Lung microvascular endothelial cell (primary cell): ENCODE measurements at places on chromosomes 2 and 18. TPM values are rescaled to one million over a fixed set of nuclear protein-coding genes. Genes with fewer than 3 reads are reported as not detected.
A peak's percentile ranks its signal among the peaks of the same experiment; 100 is the strongest.

NUP35 gene
- 9.5 and 9.6 TPM in 2 replicates for total RNA-seq

PLEK gene
- under 0.01 TPM in 2 replicates for total RNA-seq

DNA sequence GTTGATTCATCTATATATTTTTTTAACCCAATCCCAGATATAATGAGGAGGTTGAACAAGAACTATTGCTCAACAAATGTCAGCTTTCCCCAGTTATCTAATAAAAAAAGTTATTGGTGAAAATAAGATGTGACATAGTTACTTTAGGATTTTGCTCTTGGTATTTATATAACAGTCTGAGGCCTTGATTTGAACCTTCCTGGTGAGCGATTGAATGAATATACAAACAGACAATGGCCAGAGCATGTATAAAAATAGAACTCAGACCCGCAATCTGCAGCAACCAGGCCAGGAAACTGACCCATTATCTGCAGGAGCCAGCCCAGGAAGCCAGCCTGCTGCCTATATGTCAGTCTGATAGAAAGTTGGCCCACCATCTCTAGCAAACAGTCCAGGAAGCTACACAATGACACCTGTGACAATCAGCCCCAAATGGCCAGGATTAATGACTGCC is 81.6 kb downstream of the HS6ST1 start:
- peak; percentile 69 for DNase-seq

- DNase-seq, result no peak
These were observed 219.5 kb downstream of the PTPRM start for GRCh38 chr18:7786569-7786968.

DNA sequence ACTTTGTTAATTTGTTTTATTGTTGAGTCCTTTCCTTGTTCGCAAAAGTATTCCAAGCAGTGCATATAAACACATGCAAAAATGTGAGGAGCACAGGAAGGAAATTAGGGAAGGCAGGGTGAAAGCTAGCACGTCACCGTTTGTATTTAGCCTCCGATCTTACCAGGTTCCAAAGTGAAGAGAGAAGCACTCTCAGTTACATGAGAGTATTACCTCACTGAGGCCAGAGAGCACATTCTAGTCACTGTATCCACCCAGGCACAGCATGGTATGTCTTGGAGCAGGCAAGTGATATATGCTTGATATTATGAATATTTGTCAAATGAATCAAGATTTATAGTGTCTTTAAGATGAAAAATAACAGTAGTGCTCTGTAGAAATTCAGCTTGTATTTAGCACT is 6.5 kb upstream of the TMEM182 start:
- DNase-seq, result peak; percentile 5

DNA sequence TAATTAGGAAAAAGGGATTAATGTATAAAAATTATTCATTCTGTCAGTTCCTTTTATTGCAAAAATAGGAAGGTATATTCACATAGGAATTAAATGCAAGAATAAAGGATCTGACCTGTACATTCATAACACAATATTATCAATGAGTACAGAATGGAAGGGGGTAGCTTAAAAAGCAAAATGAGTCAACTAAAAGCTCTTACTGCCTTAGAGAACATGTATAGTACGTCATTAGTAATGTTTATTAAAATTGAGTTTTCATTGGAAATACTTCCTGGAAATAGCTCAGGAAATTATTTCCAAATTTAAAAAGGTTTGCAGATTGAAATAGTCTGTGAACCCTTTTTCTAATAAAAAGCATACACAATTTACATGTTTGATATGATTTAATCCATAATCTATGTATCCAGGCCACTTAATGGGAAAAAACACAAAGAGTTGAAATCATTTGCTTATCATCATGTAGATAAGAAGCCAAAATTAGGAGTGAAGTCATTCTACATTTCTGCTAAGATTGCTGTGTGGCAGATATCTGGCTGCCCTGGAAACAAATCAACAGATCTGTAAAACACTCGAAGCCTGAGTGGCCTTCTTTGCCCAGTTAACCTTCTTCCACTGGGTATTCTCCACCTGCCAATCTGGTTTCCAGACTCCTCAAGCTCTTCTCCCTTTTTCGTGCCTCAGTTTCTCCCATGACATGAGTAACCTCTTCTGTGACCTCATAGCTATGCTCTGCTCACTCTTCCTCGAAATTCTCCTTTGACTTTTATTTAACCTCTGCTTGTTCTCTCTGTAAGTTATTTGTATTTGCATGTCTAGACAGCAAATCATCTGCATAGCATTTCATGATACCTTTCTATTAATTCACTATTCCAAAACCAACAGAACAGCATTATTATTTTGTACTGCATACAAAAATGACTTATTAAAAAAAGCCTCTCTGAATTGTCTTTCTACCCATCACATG is 181.2 kb upstream of the REV1 start:
- DNase-seq, result no peak
